ENCODE measurements at places on chromosomes 6 and 20. TPM values are rescaled to one million over a fixed set of nuclear protein-coding genes. Genes with fewer than 3 reads are reported as not detected.

ANGPT4 gene
- 10.7 TPM for total RNA-seq

PI16 gene
- total RNA-seq = 1.1 TPM

SIRPD gene
- total RNA-seq = not detected

PTP4A1 gene
- 64.3 TPM for total RNA-seq

DNA sequence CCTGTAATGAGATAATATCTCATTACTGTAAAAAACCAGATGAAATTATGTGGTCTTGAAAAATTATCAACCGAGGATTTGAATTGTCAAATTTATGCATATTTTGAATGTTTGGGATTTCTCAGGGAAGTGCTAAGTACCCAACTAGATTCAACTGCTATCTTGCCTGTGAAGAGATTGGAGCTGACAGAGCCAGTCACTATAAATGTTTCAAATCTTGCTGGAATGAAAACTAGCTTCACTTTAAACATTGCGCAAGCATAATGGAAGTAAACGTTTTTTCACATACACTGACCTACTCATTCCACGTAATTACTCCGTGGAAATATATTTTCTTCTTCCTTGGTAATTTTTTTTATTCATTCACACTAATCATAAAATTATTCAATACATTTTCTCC, 46.7 kb downstream of the TMEM170B start:
- H3K4me1 ChIP-seq = peaks cover 4% of the 10 kb centered on the region
- H3K27ac ChIP-seq = no peak overlapping the region

GRCh38 chr6:115137910-115138309, 795.1 kb upstream of the HS3ST5 start:
- H3K4me1 ChIP-seq = no peaks in the 10 kb centered on the region
- H3K27me3 ChIP-seq = no peaks in the 10 kb centered on the region
- H3K4me3 ChIP-seq = no peak overlapping the region
- no peaks in the 10 kb centered on the region for H3K36me3 ChIP-seq
- H3K27ac ChIP-seq = no peak overlapping the region
- DNase-seq = no peak

- no peaks in the 10 kb centered on the region for H3K27me3 ChIP-seq
- H3K27ac ChIP-seq = no peak overlapping the region
- H3K36me3 ChIP-seq = no peaks in the 10 kb centered on the region
- no peak overlapping the region for H3K4me3 ChIP-seq
- no peaks in the 10 kb centered on the region for H3K4me1 ChIP-seq
- no peak for DNase-seq
Observed at GRCh38 chr20:2299301-2299700, 3.5 kb downstream of the TGM3 start.

- H3K27ac ChIP-seq = no peak overlapping the region
- DNase-seq = no peak
- no peak overlapping the region for H3K4me3 ChIP-seq
Observed at GRCh38 chr20:57670288-57671071, 39.3 kb downstream of the PMEPA1 start.

DNA sequence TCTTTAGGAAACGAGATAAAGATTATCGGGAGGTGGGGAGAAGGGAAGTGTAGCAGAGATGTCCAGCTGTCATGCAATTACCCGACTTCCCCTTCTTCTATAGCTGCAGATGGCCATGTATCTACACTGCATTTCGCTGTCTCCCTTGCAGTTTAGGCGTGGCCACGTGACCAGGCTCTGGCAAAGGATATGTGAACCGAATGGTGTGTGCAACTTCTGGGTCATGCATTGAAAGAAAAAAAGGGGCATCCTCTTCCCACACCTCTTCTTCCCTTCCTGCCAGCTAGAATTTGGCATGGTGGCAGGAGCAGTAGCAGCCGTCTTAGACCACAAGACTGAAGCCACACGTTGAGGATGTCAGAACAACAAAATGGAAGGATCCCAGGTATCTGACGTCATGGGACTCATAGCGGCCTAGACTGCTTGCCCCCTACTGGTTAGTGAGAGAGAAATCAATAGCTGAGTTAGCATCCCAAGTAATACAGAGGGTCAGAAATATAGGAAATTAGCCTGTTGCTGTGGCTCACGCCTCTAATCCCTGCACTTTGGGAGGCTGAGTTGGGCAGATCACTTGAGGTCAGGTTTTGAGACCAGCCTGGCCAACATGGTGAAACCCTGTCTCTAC, 32.8 kb downstream of the TCF15 start:
- H3K27me3 ChIP-seq = no peaks in the 10 kb centered on the region
- no peaks in the 10 kb centered on the region for H3K4me1 ChIP-seq
- H3K36me3 ChIP-seq = no peaks in the 10 kb centered on the region
- H3K4me3 ChIP-seq = no peak overlapping the region
- DNase-seq = no peak

GRCh38 chr20:43590036-43590391, 723 bp upstream of the IFT52 start:
- peak; percentile 16 for DNase-seq
- H3K4me1 ChIP-seq = no peaks in the 10 kb centered on the region
- H3K27me3 ChIP-seq = no peaks in the 10 kb centered on the region
- H3K36me3 ChIP-seq = no peaks in the 10 kb centered on the region
- H3K4me3 ChIP-seq = peak overlapping the region; percentile 94

GRCh38 chr6:37482606-37483251, 17.0 kb downstream of the CCDC167 start:
- H3K4me1 ChIP-seq = no peaks in the 10 kb centered on the region
- no peak overlapping the region for H3K27ac ChIP-seq
- no peaks in the 10 kb centered on the region for H3K27me3 ChIP-seq
- no peak for DNase-seq
- H3K4me3 ChIP-seq = no peak overlapping the region
- H3K36me3 ChIP-seq = no peaks in the 10 kb centered on the region

DNA sequence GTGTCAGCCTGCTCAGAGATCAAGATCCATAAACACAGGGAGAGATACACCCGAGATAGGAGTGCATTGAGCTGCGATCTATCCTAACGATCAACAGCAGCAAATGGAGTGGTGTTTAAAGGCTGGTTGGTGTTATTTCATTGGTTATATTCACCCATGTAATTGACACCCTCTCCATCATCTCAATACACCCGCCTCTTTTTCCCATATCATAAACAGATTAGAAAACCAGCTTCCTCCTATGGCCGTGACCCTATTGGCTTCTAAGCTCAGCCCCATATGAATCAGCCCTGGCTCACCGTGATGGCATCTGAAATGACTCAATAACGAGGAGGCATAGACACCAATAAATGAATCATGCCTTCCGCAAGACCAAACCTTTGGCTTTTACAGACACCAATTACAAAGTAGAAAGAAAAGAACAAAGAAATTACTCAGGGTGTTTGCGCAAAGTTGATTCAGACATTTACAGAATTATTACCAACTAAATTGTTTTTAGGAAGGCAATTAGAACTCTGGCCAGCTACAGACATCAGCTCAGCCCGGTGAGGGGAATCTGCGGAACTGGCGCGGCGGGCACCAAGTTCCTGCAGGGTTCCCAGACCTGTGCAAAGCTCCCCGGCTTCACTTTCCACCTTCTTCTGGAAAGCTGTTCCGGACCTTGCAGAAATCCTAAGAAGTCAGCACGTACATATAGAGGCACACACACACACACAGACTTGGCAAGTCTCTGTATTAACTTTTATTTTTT, 11.5 kb downstream of the PMEPA1 start:
- no peak overlapping the region for H3K27ac ChIP-seq

GRCh38 chr6:160378882-160379281, 30.7 kb downstream of the SLC22A3 start:
- no peak overlapping the region for H3K4me3 ChIP-seq
- no peaks in the 10 kb centered on the region for H3K36me3 ChIP-seq
- DNase-seq = no peak
- H3K4me1 ChIP-seq = peaks cover 2% of the 10 kb centered on the region

DNA sequence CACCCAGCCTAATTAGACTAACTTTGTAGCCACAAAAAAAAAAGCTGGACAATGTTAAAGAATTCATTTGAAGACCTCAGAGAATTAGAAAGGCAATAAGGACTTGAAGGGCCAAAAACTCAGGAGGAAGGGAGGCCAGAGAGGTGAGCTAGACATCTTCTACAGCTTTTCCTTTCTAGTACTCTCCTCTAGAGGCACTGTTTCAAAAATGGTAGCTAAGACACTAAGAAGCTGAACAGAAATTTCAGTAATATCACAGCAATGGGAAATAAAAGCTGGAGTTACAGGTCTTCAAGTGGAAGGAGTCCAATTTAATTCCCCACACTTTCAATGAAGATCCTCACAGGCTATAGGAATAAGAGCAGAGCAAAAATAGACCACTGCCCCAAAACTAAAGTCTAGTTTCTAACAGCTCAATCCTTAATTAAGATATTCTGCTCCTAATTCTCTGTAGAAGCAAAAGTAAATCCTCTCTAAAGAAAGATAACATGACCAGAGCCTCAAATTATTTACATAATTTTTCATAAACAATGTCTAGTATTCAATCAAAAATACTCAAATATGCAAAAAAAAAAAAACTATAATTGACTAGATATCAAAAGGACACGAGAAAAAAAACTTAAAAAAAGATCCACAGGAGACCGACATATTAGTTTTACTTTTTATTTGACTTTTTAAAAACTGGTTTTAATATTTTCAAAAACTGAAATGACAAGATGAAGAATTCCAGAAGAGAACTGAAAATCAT, 63.7 kb downstream of the RNGTT start:
- H3K4me1 ChIP-seq = no peaks in the 10 kb centered on the region
- DNase-seq = no peak
- no peaks in the 10 kb centered on the region for H3K27me3 ChIP-seq
- no peak overlapping the region for H3K27ac ChIP-seq
- no peaks in the 10 kb centered on the region for H3K36me3 ChIP-seq

DNA sequence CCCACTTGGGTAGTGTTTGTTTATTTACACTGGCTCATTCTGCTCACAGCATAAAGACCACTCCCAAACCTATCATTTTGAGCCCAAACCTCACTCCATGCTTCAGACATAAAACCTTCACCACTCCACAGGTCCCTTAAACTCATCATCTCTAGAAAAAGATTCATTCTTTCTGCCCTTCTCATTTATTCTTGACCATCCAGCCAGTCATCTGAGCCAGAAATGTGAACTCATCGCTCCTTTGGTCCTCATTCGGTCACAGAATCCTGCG, 12.4 kb downstream of the TPMT start:
- H3K4me1 ChIP-seq = no peaks in the 10 kb centered on the region
- no peaks in the 10 kb centered on the region for H3K27me3 ChIP-seq
- H3K4me3 ChIP-seq = no peak overlapping the region
- DNase-seq = no peak

All from ovary (tissue), 10 donors.